GM12892 (cell line): ENCODE measurements at places on chromosomes 3 and 15.
A peak's percentile ranks its signal among the peaks of the same experiment; 100 is the strongest.

GRCh38 chr3:188633206-188633605 is 479.2 kb downstream of the LPP start:
- no peak for DNase-seq

GRCh38 chr3:128481438-128481942 is 11.5 kb downstream of the GATA2 start:
- no peak for DNase-seq

- DNase-seq, result peak; percentile 25
Measured at GRCh38 chr3:130759692-130760338, 13.2 kb upstream of the PIK3R4 start.

DNA sequence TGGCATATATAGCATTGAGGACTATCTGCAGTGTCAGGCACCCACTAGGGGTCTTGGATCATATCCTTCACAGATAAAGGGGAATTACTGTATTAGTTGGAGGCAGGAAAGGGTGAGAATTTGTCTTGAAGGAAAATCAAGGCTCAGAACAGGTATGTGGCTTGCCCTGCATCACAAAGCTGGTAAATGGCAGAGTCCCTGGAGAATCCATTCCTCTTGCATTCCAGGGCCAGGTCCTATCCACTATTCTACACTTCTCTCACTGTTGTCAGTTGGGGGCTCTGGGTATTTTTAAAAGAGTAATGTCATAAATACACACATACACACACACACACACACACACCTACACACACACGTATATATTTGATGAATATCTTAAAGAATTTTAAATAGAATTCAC is 19.8 kb upstream of the FGF12 start:
- DNase-seq, result no peak

DNA sequence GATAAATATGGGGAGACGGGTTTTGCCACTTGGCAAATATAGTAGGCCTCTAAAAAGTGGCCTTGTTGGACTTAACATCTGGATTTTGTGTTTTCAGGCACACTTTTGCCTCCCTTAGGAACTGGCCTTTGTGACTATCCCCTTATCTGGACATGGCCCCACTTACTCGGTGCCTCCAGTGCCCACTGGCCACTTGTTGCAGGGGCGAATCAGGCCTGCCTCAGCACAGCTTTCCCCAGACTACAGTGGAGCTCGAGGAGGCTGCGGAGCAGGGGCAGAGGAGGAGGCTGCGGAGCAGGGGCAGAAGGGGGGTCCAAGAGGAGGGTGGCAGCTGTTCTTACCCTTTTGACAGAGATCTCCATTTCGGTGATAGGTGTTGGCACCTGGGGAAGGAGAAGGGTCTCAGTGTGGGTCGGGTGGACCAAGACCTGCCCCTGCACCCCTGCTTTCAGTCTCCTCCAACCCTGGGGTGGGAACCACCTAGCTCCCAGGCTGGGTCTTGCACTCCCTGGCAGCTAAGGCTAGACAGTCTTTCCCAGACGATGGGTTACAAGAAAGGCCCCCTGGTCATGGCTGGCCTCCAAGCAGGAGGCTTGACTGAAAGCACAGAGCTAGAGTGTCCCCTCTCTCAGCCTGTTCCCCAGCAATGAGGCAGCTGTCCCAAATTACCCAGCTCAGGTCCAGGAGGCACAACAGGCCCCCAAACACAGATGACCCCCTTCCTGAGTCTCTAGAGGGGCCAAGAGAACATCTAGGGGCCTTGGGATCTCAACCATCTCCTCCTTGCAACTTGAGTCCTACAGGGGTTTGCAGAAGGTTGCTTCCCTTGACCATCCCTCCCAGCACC is 6.1 kb downstream of the SEMA3G start:
- DNase-seq, result no peak

DNA sequence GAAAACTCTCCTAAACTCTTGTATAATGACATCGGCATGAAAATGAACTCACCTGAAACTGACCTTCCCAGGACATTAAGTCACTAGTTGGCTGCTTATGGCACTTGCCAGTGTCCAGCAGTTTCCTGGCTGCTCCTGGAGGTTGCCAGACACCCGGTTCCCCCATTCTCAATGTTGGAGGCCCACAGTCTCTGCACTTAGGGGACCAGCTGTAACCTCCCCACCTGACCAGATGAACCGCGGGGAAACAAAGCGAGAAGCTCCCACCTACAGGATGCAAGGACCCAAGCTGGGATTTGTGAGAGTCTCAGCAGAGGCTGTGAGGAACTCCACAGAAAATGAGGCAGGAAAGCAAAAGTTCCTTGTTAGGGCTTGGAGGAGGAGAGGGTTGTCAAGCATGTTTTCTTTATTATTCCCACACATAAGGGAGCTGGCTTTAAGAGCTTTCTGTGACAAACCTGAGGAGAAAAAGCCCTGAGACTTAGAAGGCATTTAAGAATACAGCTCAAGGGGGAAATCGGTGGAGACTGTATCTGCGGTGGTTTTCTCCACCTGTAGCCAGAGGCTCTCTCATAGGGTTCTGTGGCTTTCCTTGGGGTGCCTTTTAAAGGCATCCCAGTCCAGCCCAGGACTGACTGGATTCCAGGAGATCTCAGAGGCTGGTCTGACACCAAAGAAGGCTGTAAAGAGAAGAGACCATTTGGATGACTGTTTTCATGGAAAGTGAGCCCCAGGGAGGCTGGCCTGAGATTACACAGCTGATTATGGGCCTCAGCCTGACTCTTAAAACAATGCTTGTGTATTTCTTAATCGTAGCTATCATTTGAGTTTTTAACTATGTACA is 4.6 kb downstream of the TPM1 start:
- no peak for DNase-seq

DNA sequence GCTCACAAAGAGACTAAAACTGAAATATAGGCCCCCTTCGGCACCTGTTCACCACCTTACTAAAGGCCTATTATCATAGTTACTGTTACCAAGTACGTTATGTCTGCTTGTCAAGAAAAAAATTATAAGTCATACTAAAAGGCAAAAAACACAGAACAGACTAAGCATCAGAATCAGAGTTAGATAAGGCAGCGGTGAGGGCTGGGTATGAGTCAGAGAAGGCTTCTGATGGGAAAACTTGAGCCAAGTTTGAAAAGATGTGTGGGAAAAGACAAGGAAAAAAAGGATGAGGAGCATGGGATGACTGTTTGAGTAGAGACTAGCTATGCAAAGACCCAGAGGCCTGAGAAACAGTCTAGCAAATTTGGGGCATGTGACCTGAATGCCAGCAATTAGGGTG is 387.2 kb upstream of the SGO1 start:
- no peak for DNase-seq

DNA sequence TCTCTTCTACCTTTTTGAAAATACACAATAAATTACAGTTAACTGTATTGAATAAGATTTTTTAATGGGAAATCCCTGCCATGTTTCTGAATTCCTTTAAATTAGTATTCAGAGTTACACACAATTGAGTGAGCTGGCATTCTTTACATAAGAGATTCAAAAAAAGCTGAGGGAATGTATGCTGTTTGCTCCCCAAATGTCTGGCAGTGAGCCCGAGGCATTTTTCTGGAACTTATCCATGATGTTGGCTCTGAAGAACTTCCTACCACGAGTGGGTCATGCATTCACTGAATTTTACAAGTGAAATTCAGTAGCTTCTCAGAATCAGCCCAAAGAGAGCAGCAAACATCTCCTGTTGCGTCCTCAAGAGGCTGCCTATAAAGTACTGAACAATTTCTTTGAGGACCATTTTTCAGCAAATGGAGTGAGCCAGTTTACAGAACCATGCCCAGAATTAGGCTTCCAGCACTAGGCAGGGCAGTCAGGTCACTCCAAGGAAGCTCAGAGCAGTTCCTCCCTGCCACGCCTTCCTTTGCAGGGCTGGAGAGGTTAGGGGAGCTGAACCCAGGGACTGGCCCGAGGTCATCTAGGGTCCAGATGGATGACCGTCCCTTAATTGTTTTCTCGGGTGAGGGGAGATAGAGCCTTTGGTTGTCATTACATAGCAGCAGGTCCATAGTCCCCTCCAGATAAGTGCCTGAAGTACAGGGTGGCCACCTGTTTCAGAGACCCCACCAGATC is 21.2 kb downstream of the GABRA5 start:
- no peak for DNase-seq

- no peak for DNase-seq
Measured at GRCh38 chr15:22258398-22259150, 178.2 kb downstream of the OR4M2 start.

- no peak for DNase-seq
Measured at GRCh38 chr15:64917211-64917610, 5.5 kb downstream of the ANKDD1A start.

- no peak for DNase-seq
Measured at GRCh38 chr3:126116526-126116925, 32.6 kb upstream of the SLC41A3 start.

- no peak for DNase-seq
Measured at GRCh38 chr3:75248974-75249373, 415.2 kb upstream of the FRG2C start.

- DNase-seq, result peak; percentile 49
Measured at GRCh38 chr3:179323197-179324110, 623 bp downstream of the ZNF639 start.
